ENCODE measurements at places on chromosomes 3 and 15.

DNA sequence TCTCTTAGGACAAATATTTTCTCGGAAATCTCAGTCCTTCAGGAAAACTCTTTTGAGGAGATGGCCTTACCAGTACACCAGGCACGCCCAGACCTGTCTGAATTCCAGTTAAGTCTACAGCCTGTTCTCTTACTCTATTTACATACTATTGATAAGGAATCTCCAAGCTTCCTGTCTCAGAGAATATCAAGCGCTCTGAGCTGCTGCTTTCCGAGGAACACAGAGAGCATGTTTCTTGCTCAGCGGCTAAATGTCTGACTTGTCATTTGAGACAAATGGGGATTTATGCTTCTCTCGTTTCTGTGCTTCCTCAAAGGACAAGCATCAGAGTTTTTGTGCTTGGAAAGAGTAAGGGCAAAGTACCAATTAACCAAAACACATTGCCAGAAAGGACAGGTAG, 112.4 kb upstream of the CCDC54 start:
- no peak for DNase-seq

DNA sequence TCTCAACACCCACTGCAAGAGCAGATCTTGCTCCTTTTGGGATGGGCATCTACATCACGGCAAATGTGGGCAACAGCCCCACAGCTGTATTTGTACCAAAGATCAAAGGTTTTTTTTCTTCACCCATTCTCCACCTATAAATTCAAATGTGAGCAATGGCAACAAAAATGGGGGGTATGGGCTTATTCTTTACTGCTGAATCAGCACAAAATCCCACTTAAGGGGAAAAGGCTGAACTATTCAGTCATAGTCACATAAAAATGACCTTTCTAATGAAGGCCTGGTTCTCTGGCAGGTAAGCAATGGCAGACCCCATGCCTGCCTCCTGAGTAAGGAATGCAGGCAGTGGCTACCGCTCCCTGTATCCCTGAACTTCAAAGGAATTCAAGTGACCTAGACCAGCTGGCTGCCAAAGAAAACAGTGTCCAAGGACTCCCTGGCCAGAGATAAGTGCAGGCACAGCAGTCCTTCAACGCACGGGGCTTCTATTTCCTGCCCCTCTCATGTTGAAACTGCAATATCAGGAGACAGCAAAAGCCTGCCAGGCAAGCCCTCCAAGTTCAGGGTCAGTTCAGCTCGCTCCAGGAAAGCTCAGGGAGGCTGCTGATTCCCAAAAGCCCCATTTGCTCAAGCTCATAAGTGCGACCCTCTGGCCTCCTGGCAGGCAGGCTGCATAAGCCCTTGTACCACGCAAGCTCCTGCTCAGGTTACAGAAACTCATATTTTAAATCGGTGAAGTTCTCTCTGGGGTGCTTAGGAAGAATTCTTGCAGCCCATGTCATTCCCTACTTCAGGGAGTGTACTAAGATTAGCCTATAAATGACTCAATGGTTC, 134.1 kb downstream of the PDZRN3 start:
- DNase-seq = no peak

GRCh38 chr3:39186692-39187151, 5.7 kb downstream of the XIRP1 start:
- DNase-seq = no peak

DNA sequence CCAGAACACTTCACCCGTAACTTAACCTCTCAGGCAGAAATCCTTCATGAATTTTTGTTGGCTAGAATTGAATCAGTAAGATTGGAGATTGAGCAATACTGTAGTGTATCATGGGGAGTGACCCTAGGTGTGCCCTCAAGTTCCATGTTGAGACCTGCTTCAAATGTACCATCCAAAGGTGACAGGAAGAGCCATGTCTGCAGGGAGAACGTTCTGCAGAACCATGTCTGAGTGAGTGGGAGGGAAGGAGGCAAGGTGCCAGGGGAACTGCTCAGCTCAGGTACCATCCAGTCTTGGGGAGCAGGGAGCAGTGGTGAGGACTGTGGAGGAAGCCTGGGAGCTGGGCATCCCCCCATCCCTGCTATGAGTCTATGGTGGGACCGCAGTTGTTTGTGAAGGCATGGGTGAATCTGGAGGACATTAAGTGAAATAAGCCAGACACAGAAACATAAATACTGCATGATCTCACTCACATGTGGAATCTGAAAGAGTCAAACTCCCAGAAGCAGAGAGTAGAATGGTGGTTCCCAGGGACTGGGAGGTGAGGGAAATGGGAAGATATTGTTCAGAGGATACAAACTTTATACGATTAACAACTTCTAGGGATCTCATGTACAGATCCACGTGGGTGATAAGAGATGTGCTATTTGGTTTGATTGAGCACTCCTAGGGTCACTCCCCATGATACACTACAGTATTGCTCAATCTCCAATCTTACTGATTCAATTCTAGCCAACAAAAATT, 23.3 kb downstream of the CFAP161 start:
- DNase-seq = no peak

DNA sequence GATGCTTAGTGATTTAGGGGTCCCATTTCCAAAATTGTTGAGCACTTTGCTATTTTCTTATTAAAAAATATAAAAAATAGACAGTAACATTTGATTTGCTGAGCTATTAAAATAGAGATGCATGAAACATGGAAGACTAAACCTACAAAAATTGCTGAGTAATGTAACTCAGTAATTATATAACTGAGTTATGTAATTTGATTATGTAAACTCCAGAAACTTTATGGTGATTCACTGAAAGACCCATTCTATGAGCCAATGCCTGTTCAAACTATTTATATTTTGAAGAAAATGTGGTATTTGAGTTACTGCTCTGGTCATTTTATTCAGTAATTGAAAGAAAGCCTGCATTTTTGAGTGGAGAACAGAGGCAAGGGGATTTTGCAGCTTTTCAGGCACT, 1221.5 kb upstream of the ALCAM start:
- no peak for DNase-seq

- no peak for DNase-seq
Observed at GRCh38 chr3:2023959-2024358, 74.7 kb upstream of the CNTN4 start.

DNA sequence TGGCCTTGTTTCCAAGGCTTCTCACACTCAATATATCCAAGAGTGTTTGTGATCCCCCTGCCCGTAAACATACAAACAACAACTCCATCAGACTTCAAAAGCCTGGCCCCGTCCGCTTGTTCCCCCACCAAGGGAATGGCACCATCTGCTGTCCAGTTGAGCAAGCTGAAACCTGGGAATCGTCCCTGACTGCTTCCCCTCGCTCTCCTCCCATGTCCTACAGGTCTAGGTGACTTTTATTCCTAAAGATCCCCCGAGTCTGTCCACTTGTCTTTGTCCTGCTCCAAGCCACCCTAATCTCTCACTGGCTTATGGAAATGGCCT, 27.9 kb upstream of the FAM174B start:
- no peak for DNase-seq

DNA sequence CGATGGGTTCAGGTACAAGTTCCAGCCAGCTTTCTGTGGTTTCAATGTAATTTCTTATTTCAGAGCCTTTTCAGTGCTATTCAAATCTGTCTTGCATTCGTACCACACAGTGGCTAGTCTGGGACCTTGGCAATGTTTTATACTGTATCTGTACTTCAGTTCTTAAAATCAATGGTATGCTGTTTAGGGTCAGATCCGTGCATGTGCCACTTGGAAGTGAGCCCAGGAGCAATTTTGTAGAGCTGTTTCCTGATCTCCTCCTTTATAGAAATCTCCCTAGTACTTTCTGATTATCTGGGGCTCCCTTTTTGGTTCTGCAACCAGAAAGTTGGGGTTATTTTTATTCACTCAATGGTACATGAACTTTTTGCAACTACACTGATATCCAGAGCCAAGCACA, 59.5 kb upstream of the NDUFB4 start:
- DNase-seq = no peak

DNA sequence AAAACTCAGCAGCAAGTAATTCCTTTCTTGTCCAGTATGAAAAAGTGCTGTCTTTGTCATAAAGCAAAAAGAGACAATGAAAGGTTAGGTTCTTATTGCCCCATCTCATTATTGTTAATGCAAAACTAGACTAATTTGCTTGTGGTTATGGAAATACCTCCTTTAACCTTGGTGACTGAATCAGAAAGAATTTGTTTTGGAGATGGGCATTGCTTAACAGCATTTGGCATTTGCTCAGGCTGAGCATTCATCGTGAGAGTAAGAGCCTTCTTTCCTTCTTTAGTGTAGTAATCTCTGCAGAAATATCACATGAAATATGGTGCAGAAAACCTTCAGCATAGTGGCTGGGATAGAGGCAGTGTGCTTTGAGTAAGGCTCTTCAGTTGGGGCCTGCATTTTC, 103.1 kb downstream of the CNTN6 start:
- no peak for DNase-seq
